ENCODE measurements at places on chromosomes 6 and 20. TPM values are rescaled to one million over a fixed set of nuclear protein-coding genes. Genes with fewer than 3 reads are reported as not detected.

DNA sequence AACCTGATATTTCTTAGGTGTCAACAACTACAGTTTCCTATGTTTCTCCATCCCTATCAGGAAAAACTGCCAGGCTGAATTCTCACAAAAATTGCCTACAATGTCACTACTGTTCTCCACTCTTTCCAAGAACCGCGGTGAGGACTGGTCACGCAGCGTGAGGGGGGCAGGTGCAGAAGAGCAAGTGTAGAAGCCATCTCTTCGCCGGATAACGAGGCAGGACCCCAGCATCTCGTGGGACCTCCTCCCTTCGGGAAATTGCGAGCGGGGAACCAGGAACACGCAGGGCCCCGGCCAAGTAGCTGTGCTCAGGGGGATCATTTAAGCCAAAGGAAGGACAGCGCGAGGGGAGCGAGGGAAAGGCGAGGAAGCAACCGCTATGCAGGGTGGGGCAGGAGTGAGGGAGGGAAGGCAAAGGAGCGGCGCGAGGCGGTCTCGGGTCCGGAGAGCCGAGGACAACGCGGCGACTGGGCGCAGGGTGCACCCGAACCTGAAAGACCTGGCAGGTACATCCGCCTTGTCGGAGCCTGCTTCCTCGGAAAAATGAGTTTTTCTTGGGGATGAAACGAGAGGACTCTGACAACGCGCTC lies 559 bp downstream of the APMAP start:
- DNase-seq: no peak

DNA sequence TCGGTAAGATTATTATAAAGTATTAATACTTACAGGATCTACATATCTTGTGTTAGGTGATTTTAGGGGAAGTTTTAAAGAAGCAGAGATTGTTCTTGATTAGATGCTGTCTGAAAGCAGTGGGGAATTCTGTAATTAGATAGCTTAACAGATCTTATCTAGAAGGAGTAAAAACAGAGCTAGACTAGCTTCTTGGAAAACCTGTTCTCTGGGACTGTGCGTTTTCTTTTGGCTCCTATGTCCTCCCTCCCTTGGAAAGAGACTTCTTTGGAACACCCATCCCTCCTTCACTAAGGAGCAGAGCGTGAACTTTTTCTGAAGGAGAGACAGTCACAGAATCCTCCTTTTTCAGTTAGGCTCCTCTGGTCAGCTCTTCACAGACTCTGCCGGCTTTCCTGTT lies 83.5 kb upstream of the ZNF184 start:
- DNase-seq: no peak

DNA sequence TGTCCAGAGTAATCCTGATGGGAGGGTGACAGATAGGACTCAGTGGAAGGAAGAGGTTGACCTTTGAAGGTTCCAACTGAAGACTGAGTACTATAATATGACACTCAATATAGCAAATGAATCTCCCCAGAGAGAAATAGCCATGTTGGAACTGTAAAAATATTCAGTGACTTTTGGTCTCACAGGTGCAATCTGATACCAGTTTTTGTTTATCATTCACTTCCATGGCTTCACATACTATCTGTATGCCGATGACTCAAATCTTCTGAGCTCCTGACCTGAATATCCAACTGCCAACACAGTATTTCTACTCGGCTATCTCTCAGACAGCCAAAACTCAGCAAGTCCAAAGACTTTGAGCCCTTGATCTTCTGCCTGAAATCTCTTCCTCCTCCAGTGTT lies 21.8 kb upstream of the PKHD1 start:
- no peak for DNase-seq

- no peak for DNase-seq
These were observed 158.0 kb upstream of the RIN2 start for GRCh38 chr20:19600042-19600441.

DNA sequence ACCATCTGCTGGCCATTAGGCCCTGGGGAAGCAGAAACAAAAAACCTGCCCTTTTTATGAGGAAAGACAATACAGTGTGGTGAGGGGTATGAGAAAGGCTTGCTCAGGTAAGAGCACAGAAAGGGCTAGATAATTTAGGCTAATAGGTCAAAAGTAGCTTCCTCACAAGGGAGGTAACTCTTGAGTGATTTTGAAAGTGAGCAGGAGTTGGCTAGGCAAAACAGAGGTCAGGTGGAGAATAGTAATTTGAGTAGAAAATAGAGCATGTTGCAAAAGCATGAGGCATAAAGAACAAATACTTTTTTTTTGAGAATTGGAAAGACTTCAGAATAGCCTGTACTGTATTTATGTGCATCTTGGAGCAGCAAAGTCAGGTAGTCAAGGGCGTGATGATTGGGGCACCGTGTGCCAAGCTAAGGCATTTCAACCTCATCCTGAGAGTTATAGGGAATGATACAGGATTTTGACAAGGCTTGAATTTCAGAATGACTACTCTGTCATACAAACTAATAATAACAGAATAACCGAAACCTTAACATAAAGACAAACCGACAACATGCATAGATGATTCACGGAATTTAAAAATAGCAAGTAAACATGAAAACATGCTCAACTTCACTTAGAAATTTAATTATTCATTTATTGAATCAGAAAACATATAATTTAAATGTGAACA lies 123.0 kb upstream of the ENPP5 start:
- no peak for DNase-seq

GRCh38 chr20:19746396-19746795 lies 11.7 kb upstream of the RIN2 start:
- DNase-seq: no peak

DNA sequence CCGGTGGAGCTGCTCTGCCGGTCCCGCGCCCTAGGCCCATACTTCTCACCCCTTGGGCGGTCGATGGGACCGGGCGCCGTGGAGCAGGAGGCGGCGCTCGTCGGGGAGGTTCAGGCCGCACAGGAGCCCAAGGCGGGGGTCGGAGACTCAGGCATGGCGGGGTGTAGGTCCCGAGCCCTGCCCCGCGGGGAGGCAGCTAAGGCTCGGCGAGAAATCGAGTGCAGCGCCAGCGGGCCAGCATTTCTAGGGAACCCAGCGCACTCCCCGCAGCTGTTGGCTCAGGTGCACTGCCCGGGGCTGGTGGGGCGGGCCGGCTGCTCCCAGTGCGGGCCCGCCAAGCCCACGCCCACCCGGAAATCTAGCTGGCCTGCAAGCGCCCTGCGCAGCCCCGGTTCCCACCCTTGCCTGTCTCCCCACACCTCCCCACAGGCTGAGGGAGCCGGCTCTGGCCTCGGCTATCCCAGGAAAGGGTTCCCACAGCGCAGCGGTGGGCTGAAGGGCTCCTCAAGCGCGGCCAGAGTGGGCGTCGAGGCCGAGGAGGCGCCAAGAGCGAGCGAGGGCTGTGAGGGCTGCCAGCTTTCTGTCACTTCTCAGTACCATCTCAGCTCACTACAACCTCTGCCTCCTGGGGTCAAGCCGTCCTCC lies 40.2 kb upstream of the GMPR start:
- no peak for DNase-seq

DNA sequence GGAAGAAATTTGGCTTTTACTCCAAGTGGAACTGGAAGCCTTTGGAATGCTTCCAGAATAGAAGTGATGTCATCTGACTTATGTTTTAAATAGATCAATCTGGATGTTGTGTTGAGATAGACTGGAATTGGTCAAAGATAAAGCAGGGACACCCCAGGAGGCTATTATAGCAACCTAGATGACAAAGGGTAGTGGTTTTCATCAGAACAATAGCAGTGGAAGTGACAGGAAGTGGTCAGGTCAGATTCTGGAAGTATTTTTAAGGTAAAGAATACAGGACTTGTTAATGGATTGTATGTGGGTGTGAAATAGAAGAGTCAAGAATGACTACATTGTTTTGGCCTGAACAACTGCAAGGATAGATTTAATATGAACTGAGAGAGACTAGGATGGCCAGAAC lies 191.4 kb downstream of the ADGRB3 start:
- no peak for DNase-seq

- no peak for DNase-seq
These were observed 700.6 kb downstream of the HACE1 start for GRCh38 chr6:104159045-104159618.

The HLA-DQA1 gene
- total RNA-seq: 43.4 TPM

The ZBTB46 gene
- total RNA-seq: 0.34 TPM

The UBE2C gene
- 0.50 TPM for total RNA-seq

The FKBP1C gene
- not detected for total RNA-seq

All from naive thymus-derived CD4-positive, alpha-beta T cell (primary cell).